ENCODE measurements at places on chromosomes 4 and X.

GRCh38 chrX:131735127-131735526 lies 191.3 kb downstream of the OR13H1 start:
- no peak for DNase-seq

- no peak for DNase-seq
These were observed 74.1 kb downstream of the ARSJ start for GRCh38 chr4:113905301-113905700.

- DNase-seq = no peak
These were observed 401.6 kb upstream of the EPHA5 start for GRCh38 chr4:66071911-66072310.

DNA sequence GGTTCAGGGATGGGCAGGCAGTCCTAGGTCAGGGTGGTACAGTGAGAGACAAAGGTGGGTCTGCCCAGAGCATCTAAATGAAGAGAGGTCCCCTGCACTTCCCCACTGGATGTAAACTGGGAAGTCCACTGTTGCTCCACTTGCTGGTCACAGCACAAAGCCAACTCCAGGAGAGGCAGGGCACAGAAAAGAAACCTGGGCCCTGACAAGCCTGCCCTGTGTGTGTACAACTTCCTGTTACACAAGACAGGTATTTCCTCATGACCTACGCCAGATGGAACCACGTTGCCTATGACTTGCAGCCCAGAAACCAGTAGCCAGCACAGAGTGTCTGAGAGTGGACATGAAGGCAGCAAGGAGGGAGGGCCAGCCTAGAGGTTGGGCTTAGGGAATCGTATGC lies 161.8 kb downstream of the SH3KBP1 start:
- DNase-seq = no peak

DNA sequence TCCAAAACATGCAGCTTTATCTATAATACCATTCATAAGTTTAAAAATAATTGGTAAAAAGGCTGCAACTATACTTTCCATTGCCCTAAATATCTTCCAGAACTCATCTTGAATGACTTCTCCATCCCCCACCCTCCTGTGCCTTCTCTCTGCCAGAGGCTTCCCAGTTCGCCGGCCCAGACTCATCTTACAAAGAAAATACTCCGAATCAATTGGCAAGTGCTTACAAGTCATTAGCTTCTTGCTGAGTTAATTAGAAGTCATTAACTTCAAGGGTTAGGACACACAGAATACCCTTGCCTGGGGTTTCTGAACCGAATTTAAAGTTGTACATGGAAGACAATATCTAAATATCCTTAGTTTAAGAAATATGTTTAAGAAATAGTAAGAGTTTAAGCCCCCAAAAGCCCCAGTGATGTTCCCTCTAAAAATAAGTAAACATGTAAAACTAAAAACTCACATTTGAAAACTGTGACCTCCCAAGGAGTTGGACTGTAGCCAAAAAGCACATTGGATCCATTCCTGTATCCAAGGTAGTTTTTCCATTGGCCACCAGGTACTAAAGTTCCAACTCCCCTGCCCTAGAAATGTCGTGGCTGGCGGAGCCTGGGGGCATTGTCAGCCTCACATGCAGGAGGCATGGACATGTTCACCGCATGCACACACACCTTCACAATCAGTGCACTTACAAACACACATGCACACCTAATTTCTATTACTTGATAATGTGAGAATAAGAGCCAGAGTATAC lies 535.2 kb upstream of the FAT1 start:
- no peak for DNase-seq

DNA sequence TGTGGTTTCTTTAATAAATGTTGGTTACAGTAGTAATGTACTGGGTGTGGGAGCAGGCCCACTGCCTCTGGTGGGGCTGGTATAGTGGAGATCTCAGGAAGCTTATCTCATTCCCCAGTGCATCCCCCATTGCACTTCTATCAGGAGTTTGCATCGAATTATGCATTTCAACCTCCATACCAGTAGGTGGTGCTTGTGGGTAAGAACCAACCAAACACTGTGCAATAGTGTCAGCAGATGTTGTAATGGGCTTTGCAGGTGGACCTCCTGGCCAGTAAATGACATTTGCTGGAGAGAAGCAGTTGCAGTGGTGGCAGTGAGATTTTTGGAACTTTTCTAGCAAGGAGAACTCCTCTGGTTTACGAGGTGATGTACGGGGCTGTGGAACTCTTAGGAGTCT lies 150.6 kb downstream of the POU3F4 start:
- DNase-seq = no peak

DNA sequence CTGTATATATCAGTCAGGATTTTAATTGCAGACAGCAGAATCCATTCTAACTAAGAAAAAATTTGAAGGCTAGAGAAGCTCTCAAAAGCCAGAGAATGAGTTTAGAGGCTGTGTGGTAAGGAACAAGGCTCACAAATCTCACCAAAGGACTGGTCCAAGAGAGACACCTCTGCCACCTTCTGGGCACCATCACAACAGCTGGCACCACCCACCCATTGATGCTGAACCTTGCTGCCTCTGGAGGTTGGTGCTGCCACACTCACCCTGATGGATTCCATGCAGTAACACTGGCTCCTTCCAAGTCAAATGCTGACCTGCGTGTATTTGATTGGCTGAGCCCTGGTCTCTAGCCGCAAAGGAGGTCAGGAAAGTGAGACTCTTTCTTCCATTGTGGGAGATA lies 100.8 kb downstream of the BEND2 start:
- no peak for DNase-seq

DNA sequence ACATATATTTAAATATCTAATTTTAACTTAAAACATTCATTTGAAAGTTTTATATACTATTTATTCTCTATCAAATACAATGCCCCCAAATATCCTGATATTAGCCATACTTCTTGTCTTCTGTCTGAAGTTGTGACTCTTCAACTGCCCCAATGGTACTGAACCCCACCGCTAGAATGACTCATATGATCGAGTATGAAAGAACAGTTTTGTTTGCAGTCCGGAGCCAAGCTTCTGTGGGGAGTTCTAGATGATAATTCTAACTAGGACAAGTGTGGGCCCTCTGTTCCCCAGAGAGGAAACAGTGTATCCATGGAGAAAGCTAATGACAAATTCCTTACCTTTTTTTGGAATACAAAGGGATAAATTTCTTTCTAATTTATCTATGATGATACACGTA lies 24.7 kb upstream of the CT47A1 start:
- DNase-seq = no peak

DNA sequence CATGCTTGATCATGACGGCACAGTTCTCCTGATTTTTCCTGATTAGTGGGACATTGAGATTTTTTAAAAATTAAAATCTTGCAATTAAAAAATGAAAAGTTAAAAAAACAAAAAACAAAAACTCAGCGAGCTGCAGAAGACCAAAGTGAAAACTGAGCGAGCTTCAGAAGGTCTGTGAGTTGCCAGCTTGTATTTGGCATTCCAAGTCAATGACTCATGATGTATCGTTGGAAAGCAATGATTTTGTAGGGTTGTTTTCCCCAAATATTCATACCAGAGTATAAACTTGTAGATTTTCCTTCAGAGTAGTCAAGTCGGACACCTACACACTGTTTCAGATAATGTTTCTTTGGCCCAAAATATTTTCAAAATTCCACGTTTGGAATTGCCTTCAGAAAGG lies 76.9 kb downstream of the LRRC66 start:
- DNase-seq = no peak

GRCh38 chr4:140188975-140189374 lies 35.0 kb upstream of the MAML3 start:
- DNase-seq = no peak

- no peak for DNase-seq
These were observed 857.4 kb upstream of the NDST4 start for GRCh38 chr4:115970859-115971258.

DNA sequence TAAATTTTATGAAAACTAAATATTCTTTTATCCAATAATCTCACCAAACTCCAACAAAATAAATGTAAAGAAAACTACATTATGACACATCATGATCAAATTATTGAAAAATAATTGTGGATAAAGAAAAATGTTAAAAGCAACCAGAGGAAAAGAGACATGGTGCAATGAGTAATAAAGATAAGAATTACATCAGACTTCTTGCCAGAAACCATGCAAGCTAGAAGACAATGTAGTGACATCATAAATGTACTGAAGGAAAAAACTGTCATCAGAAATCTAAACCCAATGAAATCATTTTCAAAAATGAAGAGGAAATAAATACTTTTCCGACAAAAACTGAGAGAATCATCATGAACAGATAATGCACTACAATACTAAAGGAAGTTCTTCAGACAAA lies 135.9 kb upstream of the EOLA2 start:
- DNase-seq = no peak

- DNase-seq = no peak
These were observed 308.8 kb downstream of the ZNF674 start for GRCh38 chrX:46236411-46236810.

- DNase-seq = no peak
These were observed 153.3 kb downstream of the IL15 start for GRCh38 chr4:141789716-141790115.

DNA sequence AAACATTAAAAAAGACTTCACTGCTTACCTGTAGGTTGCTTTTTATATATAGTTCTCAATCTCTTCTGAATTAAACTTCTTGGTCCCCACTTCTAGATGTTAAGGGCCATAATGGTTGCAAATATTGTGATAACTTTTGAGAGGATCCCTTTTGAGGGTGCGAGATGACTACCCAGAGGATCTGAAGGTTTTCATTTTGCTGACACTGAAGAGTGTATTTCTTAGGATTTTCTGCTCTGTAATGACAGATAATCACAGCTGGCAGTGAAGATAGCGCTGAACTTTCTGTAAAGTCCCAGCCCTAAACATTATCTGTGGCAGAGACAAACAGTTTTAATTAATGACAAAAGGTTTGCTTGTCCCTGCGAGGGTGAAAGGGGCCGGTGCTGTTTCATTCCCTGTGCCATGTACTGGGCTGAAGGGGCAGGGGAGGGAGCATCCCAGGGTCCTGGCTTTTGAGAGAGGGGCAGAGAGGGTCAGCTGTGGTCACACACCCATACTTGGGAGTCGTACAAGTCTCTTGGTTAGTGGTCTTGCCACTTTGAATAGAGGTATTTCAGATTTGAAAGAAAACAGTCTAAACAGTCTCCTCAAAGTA lies 22.2 kb downstream of the CLCN4 start:
- DNase-seq = no peak

DNA sequence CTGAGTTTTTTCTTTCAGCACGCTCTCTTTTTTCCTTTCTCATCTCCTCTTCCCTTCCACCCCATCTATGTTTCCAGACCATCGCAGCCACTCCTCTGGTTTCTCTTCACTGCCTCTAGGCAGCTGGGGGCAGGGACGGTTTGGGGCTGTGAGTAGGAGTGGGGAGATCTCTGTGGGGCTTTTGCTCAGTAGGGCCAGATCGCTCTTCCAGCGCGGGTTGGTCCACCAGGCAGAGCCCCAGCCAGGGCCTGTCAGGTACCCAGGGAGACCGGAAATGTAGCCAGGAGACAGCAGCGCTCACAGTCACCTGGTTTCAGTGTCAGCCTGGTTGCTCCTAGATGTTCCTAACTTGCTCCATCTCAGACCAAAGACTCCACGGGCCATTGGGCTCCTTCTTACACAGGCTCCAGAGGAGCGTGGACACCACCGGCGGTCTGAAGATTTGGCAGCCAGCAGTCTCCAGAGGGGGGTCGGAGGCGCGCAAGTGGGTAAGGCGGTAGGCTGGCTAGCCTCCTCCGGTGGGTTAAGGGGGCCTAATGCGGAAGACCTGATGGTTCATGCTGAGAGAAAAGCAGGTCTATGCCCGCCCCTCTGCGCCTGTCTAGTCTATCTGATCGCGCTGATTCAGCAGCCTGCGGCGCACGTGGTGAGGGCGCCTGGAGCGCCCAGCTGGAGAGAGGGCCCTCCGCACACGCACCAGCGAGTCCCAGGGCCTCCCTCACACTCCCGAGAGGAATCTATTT lies 1.8 kb downstream of the FGF5 start:
- no peak for DNase-seq

DNA sequence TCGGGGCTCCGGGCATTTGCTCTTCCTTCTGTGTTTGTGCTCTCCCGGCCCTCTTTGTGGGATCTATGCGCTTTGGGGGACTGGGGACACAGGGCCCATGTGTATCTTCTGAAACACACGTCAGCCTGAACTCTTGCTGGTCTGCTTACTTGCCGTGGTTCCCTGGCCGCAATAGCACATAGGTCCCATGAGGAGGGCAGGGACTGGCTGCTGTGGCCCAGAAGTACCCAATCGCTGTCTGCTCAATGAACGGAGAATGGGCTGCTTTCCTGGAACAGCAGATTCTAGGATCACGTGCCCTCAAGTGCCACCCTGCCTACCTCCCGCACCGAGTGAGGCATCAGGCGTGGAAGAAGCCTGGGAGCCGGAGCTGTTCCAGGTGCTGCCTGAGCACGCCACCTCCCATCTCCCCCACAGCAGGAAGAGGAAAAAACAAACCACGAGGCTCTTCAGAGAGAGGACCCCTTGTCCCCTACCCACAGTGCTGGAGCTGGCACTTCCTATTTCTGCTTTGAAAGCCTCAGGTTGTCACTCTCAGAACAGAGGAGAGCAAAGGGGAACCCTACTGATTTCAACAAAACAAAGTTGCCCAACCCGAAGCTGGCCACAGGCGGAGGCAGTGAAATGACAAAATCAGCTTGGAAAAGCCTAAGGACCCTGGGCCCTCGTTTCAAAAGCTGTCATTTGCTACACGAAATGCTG lies 3.8 kb downstream of the G6PD start:
- DNase-seq = no peak

GRCh38 chr4:147853706-147854105 lies 121.8 kb downstream of the ARHGAP10 start:
- DNase-seq = no peak

- DNase-seq = no peak
These were observed 1530.0 kb downstream of the PCDH18 start for GRCh38 chr4:136002316-136002715.

All from activated gamma-delta T cell treated with Interleukin-2 at 50 U/mL for 16 hours (primary cell).